Astrocyte of the spinal cord (primary cell): ENCODE measurements at places on chromosomes 11 and 22.

DNA sequence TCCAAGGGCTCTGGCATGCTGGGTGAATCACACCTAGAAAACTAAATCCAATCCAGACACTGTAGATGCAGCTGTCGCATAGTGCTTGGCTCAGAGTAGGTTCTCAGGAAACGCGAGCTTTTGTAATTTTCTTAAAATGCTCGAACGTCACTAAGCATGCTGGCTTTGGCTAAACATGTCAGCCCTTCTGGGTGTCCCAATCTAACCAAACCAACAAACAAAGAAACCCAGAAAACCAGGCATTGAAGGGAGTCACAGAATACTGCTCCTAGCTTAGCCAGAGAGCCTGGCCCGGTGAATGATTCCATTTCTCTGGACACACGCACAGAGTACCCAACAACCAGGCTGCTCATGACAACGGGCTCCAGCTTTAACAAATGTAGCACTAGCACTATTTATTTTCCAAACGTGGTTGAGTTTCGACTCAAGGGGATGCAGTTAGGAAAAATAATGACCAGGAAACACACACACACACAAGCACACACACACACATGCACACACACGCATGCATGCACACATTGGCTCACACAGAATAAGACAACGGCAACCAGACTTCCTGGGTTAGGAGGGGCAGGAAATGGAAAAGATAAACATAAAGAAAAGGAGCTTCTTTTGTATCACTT, 492.6 kb downstream of the MIAT start:
- no peak for DNase-seq

DNA sequence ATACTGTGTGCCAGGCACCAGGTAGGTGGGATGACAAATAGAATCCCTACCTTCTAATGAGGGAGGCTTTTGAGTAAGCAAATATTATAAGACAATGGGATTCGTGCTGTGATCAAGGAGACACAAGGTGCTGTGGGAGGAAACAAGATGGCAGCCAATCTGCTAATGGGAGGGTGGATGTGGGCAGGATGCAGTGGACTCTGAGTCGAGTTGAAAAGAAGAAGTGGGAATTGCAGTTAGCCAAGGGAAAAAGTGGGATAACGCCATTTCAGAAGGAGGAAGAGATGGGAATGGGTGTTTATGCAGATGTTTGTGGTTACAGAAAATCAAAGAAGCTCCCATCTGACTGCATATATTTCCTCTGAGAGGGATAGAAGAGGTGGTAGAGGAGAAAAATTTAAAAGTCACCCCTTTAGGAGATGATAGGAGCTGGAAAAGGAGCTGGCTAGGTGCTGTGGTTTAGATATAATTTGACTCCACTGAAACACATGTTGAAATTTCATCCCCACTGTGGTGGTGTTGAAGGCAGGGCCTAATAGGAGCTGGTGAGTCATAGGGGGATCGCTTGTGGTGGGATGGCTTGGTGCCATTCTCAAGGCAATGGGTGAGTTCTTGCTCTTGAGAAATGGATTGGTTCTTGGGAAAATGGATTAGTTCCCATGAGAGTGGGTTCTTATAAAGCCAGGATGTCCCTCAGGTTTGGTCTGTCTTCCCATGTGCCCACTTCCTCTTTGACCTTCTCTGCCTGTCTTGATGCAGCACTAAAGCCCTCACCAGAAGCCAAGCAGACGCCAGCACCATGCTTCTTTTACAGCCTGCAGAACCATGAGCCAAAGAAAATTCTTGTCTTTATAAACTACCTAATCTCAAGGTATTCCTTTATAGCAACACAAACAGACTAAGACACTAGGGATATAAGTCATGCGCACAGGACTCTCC, 30.0 kb upstream of the POU2AF1 start:
- peak; percentile 69 for DNase-seq

DNA sequence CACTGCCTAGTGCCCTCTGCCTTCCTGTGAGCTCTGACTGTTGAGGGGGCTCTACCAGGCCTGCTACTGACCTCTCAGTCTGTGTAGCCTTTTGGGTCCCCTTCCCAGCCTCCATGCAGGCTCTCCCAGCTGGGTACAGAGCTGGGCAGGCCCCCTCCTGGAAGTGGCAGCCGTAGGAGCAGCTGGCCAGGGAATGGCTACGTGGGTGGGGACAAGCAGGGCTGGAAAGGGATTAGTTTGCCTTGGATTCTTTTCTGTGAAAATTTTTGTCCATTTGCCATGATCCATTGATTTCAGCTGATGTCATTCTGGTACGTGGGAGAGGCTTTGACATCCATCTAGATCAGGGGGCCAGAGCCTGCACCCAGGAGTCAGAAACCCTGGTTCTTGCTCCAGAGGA, 23.9 kb upstream of the NECTIN1 start:
- no peak for DNase-seq

- DNase-seq: peak; percentile 32
Measured at GRCh38 chr11:35548925-35549561, 23.6 kb upstream of the PAMR1 start.

GRCh38 chr22:22244316-22245250, at the start of gene VPREB1:
TSS of gene VPREB1 (plus strand) at chr22:22244786. CDS start at chr22:22244814, 28 bp downstream.
- no peak for DNase-seq

DNA sequence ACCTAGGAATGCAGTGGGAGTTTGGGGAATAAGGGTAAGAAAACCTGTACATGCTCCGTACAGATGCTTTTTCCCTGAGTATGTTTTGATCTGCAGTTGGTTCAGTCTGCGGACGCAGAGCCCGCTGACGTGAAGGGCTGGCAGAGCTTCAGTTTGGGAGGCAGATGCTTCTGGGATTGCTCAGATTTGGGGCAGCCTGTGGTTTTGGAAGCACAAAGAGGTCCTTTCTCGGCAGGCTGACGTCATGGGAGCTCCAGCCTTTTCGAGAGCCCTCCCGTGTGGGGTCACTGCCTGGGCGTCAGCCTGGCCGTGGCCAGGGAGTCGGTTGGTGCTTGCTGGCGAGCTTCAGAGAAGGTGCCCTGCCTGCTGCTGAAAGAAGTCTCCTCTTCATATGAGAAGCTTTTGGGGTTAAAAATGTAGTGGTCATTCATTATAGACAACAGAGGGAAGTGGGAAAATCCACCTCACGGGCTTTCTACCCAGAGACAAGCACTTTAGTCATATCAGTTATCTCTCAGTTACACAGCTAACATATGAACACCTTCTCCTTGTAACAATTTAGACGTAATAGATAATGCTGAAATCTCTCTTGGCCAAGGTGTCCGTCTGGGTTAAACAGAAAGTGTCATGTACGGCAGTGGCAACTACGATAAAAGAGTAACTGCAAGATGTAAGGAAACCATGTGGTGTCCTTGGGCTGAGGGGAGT, 26.8 kb downstream of the TPCN2 start:
- DNase-seq: peak; percentile 99

DNA sequence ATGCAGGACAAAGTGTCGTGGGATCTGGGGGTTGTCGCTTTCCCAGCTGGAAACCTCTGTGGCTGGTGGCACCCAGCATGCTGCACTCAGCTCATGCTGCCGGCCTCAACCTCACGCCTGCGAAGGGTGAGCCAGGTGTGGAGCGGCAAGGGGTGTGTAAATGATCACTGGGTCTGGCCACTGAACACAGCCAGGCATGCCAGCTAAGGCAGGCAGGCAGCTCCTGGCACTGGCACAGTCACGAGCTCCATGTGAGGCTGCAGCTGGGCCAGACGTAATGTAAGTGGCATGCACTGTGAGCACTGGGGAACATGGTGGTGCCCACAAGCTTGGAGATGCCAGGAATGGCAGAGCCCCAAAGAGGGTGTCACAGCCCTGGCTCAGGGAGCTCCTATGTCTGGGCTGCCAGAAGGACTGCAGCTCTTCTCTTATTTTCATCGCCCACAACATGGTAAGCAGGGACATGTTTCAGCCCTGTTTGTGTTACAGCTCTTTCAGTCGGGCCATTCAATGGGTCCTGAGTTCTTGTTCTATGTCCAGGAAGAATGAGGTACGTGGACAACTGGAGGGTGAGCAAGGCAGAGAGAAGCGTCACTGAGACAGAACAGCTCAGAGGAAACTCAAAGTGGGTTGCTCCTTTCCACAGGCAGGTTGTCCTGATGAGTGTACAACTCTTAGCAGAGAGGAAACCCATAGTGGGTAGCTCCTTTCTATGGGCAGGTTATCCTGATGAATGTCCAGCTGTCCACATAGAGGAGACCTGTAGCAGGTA, 403.8 kb downstream of the CNTN5 start:
- DNase-seq: no peak
